ENCODE measurements at places on chromosomes 13 and 19.

DNA sequence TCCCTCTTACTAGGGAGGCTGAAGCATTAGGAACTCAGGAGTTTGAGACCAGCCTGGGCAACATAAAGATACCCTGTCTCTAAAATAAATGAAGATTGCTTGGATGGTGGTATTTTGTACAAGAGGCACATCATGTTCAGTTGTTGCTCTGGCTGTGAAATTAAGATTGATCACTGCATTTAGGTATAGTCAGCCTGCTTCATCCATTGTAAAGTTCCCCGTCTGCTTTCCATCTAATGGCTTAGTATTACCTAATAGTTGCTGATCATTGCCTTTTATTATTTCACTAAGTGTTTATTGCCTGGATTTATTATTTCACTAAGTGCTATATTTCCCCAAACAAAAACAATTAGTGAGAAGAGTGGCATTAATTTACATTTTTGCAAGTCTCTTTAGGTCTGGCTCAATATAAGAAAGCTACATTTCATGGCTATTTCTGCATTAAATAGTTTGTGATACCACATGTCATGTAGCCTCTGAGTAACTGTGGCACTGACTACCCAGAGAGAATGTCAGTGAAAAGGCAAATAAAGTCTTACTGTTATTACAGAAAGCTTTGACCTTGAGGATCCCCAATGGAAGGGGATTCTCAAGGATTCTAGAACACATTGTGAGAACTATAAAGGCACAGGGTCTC, 45.0 kb upstream of the ZMYM5 start:
- no peak for DNase-seq

- no peak for DNase-seq
Measured at GRCh38 chr19:6906559-6907060, 19.2 kb downstream of the ADGRE1 start.

DNA sequence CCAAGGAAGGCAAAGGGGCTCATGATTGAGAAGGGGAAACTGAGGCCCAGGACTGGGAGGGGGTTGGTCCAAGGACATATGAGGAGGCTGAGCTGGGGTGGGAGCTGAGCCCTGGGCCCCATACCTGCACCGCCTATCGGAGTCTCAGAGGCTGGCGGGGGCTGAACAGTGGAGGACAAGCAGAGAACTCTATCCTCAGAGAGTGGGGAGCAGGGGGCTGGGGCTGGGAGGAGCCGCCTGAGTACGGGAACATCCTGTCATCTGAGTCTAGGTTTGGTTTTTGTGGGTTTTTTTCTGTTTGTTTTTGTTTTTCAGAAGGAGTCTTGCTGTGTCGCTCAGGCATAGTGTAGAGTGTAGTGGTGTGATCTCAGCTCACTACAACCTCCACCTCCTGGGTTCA, 6.2 kb downstream of the ARRDC2 start:
- no peak for DNase-seq

DNA sequence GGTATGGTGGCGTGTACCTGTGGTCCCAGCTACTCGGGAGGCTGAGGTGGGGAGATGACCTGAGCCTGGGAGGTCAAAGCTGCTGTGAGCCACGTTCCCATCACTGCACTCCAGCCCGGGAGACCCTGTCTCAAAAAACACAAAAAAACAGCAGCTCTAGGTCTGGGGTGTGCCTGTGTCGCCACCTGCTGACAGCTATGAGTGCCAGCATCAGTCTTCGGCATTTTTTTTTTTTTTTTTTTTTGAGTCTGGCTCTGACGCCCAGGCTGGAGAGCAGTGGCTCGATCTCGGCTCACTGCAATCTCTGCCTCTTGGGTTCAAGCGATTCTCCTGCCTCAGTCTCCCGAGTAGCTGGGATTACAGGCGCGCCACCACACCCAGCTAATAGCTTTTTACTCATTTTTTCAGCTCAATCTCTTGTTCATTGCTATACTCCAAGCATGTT, 10.1 kb downstream of the AP2S1 start:
- no peak for DNase-seq

GRCh38 chr19:48961673-48962028, 3.5 kb upstream of the FTL start:
- DNase-seq = no peak

- DNase-seq = no peak
Measured at GRCh38 chr13:112454648-112455334, 78.6 kb downstream of the SPACA7 start.

DNA sequence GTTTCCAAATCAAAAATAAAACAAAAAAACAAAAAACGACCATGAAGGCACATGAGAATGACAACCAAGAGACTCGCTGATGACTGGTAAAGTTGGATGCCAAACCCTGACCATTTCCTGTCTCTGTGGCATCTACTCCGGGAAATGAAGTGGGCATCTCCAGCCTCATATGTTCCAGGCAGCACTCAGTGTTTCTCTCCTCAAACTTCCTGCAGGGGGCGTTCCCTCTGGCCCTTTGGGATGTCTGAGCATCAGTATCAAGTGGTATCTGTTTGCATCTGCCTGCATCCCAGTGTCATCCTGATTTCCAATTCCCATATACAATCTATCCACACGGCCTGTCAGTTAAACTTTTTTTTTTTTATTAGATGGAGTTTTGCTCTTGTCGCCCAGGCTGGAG, 9.8 kb upstream of the SIGLEC12 start:
- no peak for DNase-seq

- no peak for DNase-seq
Measured at GRCh38 chr13:113816254-113816929, 47.5 kb downstream of the GAS6 start.

DNA sequence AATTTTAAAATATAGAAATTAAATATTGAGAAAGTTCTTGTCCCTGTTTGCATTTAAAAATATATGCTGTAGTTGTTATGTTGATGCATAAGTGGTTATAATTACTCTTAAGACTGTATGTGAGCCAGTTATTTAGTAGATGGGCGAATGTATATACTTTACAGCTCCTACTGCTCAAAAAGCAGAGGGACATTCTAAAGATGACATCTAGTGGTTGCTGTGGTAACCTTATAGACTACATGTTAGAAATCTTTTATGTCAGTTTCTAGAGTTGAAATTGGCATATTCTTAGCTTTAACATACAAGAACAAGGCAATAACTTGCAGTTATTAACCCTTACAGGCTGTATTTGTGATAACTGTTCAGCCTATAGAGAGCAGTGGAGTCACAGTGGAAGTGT, 160.5 kb downstream of the OLFM4 start:
- no peak for DNase-seq

GRCh38 chr19:6551607-6552450, 21.0 kb downstream of the TNFSF9 start:
- DNase-seq = peak; percentile 35

DNA sequence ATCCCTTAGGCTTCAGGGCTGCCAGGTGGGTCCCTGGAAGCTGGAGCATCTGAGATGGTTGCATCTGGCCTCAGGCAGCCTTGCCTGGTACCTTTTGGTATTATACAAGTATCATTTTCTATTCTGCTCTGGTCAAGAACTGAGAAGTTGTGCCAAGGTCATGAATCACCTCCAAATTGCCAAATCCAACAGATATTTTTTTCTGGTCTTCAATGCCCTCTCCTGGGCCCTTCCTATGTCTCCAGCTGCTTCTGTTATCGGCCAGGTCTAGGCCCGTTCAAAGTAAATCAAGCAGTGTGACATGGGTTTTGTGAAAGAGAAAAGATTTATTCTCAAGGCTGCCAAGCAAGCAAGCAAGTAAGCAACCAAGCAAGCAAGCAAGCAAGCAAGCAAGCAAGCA, 271.1 kb upstream of the MAB21L1 start:
- DNase-seq = no peak

- DNase-seq = no peak
Measured at GRCh38 chr13:101152184-101152583, 264.1 kb downstream of the NALCN start.

DNA sequence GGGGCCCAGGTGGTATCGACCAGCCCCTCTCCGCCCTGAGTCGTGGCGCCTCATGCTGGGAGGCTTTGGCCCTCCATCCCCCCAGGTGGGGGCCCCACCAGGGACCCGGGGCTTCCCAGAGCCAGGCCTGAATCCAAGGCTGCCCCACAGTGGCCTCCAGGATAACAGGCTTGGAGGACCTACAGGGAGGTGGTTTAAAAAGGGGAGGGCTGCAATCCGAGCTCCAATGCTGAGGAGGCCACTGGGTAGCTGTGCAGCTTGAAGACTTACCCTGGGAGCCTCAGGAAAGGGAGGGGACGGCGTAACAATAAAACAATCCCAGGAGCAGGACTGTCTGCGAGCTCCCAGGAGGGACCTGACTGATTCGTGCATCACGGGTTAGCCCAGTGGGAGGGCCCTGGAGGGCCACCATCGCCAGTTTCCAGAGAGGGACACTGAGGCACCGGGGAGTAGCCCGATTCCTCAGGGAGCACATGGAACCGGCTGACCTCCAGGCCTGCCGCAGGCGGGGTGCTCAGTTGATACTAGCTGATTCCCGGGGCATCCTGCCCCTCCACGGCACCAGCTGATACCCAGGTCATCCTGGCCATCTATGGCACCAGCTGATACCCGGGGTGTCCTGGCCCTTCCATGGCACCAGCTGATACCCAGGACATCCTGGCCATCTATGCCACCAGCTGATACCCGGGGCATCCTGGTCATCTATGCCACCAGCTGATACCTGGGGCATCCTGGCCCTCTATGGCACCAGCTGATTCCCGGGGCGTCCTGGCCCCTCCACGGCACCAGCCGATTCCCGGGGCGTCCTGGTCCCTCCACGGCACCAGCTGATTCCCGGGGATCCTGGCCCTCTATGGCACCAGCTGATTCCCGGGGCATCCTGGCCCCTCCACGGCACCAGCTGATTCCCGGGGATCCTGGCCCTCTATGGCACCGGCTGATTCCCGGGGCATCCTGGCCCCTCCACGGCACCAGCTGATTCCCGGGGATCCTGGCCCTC, 3.7 kb upstream of the C2CD4C start:
- no peak for DNase-seq

DNA sequence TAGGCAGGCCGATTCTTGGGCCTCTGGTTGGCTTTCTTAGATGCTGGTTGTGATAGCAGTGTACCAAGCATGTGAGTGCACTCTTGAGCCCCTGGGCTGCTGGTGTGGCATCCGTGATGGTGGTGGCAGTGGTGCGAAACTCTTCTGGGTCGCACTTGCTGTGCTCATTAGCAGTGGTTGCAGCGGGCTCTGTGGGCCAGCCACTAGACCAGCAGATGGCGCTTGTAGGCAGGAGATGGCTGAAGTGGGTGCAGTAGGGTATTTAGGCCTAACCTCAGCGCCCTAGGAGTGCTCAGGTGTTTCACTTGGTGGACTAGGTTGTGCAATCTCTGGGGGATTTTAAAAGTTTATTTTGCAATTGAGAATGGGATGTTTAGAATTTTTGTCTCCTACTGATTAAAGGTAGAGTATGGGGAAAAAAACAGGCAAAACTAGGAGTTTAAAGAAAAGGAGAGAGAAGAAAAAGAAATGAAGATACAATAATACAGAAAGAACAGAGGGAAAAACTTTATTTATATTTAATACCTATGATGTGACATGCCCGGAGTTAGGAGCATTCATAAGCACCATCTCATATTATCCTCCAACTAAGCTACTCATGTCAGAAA, 4.3 kb upstream of the ZNF17 start:
- peak; percentile 43 for DNase-seq

- DNase-seq = no peak
Measured at GRCh38 chr19:41367848-41368301, 3.9 kb upstream of the B9D2 start.

DNA sequence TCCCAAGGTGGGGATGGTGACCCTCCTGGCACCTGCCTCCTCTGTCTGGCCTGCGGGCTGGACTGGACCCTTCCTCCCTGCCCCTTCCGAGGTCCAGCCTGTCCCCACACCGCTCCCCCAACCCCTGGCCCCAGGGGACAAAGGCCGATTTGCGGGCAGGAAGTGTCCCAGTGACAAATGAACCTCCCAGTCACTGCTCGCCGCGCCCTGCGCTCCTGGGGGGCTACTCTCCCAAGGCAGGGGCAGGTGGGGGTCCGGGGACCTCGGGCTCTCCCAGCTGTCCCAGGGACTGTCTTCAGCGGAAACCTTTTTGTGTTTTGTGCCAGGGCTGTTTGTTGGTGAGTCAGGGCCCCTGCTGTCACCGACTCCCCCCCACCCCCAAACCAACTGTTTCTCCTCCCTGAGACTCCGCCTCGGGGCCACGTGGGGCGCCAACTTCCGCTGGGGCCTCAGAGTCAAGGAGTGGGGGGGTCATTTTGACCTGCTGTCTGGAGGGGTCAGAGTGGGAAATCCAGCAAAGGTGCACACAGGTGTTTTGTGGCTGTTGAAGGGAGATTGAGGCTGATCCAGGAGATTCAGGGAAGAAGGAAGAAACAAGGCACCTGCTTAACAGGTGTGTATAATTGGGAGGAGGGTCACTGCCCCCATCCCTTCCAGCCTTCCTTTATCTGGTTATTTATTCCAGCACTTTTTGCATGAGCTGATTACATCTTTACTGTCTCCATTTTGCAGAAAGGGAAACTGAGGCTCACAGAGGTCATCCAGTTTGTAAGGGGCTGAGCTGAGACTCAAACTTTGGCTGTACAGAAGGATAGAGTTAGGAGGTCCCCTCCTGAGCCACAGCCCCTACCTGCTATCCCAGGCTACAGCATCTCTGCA, 831 bp downstream of the PGPEP1 start:
- DNase-seq = peak; percentile 56

- no peak for DNase-seq
Measured at GRCh38 chr13:100773429-100773828, 98.8 kb upstream of the TMTC4 start.

- DNase-seq = no peak
Measured at GRCh38 chr13:29905845-29906244, 55.4 kb upstream of the UBL3 start.

DNA sequence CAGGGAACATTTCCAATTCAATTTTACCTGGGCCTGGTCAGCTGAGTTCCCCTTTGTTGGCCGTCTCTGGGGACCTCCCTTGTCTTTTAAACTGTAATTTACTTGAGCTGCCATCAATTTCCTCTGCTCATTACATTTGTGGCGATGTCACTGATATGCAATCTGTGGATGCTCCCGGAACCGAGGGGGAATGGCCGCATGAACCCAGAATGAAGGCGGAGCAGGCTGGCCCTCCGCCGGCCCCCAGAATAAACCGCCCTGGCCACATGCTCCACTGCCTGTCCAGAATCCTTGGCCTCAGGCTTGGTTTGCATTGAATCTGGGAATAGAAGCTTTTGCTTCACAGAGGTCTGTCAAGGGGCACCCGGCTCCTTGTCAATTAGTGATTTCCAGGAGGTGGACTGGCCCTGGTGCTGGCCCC, 276.8 kb downstream of the TEX29 start:
- no peak for DNase-seq

GRCh38 chr19:17488593-17489391, 18.5 kb downstream of the SLC27A1 start:
- DNase-seq = peak; percentile 45

GRCh38 chr13:47256618-47257017, 359.8 kb upstream of the HTR2A start:
- no peak for DNase-seq

- DNase-seq = no peak
Measured at GRCh38 chr19:13963603-13964105, 11.3 kb downstream of the DCAF15 start.

DNA sequence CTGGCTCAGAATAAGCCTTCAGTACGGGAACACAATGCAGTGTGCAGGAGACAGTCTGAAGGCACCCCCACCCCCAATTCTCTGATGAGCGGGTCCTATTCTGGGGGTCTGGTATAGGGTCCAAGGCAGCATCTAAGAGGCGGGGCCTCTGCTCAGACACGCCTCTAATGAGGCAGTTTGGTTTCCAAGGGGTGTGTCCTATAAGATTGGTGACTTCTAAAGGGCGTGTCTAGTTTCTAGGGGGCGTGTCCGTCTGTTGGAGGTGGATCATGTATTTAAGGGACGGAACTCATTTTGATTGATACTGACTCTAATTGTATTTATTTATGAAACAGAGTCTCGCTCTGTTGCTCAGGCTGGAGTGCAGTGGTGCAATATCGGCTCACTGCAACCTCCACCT, 8.7 kb downstream of the FIZ1 start:
- DNase-seq = no peak

GRCh38 chr19:23286477-23286876, 36.3 kb upstream of the ZNF724 start:
- no peak for DNase-seq
